DMS 273 treated with DMSO at 0.1 percent for 48 hours (cell line): ENCODE measurements at places on chromosomes 7 and 10.

- DNase-seq, result no peak
Measured at GRCh38 chr10:47078393-47079203, 167.4 kb downstream of the PTPN20 start.

GRCh38 chr7:115782696-115783490 is 247.7 kb downstream of the TFEC start:
- peak; percentile 1 for DNase-seq

GRCh38 chr10:102658802-102659201 is 14.5 kb downstream of the TRIM8 start:
- DNase-seq, result no peak

DNA sequence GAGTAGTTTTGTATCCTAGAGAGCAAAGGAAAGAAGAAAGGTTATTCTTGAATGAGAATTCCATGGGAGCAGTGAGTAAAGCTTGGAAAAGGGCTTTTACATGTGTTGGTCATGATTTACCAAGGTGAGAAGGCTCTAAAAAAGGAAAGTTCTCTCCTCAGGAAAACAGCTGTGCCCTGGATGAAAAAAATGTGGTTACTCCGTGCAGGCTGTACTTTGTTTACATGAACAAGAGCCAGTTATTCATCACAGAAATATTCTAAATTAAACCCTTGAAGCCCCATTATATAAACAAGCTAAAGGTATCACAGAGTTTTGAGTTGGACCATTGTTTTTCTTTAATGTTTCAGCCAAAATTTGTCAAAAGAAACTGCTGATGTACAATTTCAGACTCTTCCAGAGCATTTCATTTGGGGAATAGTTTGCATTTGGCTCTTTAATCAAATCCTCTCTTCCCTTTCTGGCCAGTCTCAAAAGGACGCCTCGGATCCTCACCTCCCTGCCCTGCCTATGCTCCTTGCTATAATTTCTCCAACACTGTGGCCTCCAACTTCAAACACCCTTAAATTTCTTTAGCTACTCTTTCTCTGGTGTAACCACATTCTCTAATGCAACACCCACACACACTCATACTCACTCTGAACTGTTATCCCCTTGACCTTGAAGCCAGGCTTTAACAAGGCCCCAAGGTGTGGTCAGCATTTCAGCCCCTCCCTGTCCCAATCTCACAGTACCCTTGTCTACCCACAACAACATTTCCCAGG is 47.4 kb downstream of the AFAP1L2 start:
- no peak for DNase-seq

- DNase-seq, result no peak
Measured at GRCh38 chr10:8159341-8160165, 105.1 kb downstream of the GATA3 start.

- no peak for DNase-seq
Measured at GRCh38 chr7:29254591-29254990, 60.0 kb downstream of the CHN2 start.

DNA sequence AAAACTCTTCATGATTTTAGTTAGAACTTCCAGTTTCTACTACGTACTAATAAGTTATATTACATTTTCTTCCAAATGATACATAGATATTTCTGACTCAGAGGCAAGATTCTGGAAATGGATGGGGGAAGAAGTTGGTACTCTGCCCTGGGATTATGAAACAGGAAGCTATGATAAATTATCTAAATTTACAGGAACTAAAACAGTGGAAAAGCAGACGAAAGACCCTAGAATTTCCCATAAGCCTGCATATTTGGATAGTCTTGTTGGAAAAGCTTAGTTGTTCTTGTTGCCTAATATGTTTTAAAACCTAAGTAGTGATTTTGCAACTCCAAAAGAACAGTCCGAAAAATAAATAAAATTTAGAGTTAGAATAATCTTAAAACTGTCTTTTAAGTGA is 21.8 kb downstream of the CFAP69 start:
- no peak for DNase-seq

DNA sequence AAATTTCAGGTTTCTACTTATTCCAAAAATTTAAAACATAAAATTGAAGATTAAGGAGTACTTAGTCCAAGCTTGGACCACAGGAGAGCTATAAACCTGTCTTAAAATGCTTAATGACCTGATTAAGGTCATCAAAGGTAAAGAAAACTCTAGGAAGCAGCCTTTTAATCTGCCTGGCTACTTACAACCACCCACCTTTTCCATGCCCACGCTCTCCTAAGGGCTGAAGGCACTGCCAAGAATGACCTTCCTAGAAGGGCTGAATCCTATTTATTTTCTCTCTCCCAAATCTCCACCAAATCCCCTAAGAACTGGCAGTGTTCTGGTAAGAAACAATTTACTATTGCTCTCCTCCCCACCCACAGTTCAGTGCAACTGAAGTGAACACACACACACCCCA is 6.8 kb downstream of the MPP7 start:
- DNase-seq, result no peak

GRCh38 chr10:17428351-17429097 is 25.9 kb downstream of the ST8SIA6 start:
- DNase-seq, result no peak

GRCh38 chr7:142412551-142413193 is 154.8 kb upstream of the PRSS58 start:
- no peak for DNase-seq

DNA sequence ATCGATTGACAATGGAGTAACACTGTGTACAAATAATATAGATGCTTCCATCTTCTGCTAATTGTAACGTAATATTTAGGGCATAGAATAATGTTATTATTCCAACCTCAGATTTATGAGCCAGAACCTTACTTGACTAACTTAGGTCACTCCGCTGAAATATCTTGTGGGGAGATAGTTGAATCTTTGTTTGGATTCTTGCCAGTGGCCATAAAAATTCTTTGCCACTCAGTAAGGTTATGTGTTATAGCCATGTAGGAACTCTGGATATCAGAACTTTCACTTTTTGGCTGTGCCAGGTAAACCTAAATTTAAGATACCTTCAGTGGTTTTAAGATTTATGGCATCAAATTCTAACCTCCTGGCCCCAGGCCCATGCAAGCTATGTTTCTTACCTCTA is 197.6 kb downstream of the WDR11 start:
- DNase-seq, result no peak

- DNase-seq, result no peak
Measured at GRCh38 chr10:33673839-33674415, 339.5 kb upstream of the NRP1 start.

DNA sequence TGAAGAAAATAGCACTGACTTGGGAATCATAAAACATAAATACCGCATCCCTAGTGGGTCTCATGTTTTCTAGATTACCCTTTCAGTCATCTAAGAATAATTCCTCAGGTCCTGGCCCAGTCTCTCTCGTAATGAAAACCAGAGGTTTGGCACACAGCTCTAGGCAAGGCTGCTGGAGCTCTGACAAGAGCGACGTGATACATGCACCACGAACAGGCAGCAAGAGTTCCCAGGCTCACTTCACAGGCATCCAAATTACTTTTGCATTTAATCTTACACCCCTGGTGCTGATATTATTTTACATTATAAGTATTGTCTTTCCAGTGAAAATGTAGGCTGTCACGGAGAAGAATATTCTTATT is 105.2 kb downstream of the THSD7A start:
- no peak for DNase-seq

- no peak for DNase-seq
Measured at GRCh38 chr7:64183126-64183742, 23.8 kb upstream of the ZNF735 start.

- no peak for DNase-seq
Measured at GRCh38 chr7:27241189-27242056, 1.2 kb upstream of the EVX1 start.

DNA sequence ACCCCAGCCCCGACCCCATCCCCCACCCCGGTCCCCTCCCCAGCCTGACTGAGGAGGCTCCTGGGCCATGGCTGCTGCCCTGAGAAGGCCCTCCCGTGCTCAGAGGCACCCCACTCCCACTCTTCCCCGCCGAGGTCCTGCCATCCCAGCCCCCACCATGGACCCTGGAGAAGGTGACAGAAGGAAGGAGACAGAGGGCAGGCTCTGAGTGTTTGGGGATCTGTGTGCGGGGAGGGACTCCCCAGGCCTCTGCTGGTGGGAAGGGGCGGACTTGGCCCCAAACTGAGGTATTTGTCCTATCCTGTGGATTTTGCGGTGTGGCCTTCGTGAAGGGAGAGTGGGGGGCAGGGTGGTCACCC is 53.4 kb downstream of the PWWP2B start:
- no peak for DNase-seq

DNA sequence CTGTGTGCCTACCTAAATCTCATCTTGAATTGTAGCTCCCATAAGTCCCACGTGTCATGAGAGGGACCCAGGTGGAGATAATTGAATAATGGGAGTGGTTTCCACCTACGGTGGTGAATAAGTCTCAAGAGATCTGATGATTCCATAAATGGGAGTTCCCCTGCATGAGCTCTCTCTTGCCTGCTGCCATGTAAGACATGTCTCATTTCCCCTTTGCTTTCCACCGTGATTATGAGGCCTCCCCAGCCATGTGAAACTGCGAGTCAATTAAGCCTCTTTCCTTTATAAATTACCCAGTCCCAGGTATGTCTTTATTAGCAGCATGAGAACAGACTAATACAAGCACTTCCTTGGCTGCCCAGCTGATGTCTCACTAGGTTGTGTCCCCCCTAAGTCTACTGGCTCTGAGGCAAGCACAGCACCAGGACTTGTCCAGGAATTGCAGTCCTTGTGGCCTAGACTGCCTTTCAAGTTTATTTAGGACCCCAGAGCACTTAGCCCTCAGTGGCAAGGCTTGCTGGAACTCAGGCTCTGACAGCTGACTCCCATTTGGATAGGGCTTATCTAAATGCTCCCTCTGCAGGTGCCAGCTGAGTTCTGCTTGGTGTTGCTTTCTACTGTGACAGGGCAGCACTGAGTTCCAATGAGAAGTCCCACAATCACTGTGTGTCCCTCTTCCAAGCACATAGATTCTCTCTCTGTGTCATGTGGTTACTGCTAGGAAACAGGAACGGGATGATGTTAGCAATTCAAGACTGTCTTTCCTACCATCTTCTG is 59.0 kb upstream of the TAS2R16 start:
- DNase-seq, result no peak

GRCh38 chr7:34759477-34760125 is 101.6 kb downstream of the NPSR1 start:
- DNase-seq, result peak; percentile 70

GRCh38 chr7:119556436-119556835 is 716.5 kb upstream of the KCND2 start:
- no peak for DNase-seq

DNA sequence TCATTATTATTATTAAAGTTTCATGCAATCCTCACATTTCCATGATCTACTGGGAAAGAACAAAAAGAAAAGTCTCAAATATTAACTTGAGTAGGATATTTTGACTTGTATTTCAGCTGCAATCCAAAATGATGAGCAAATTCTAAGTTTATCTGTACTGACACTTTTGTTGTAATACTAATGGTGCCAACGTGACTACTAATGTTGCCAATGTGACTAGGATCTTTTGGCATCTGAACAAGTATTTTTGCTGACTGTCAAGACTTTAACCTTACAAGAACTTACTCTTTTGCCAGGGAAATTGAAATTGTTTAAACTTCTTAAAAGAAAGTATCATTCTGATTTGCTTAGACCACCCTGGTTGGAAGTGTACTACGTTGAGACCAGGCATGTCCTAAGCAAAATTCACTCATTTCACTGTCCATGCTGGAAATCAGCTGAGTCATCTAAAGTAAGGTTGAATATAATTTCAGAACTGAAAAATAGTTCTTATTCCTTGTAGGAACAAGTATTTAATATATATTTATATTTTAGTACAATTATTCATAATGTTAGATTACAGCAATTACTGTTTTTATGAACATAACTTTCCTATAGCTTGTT is 78.5 kb upstream of the LYZL1 start:
- no peak for DNase-seq

DNA sequence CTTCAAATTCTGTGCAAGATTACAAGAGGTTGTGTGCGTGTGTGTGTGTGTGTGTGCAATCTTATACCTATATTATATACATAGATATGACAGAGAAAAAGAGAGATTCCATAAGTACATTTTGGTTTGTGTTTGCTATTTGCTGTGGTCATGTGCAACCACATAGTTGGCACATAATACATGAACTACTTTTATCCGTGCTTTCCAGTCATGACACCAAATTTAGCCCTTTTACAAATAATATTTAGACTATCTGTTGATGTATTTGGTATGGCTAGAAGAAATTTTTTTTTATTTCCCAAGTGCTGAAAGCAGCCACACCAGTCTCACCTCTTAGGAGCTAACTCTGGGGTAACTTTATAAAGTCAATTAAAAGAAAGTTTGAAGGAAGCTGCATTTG is 63.5 kb upstream of the EGFR start:
- DNase-seq, result no peak

GRCh38 chr7:146417176-146417575 is 300.6 kb downstream of the CNTNAP2 start:
- no peak for DNase-seq

GRCh38 chr7:158051776-158052175 is 535.8 kb downstream of the PTPRN2 start:
- no peak for DNase-seq

GRCh38 chr10:124350806-124351205 is 67.9 kb downstream of the OAT start:
- no peak for DNase-seq

GRCh38 chr7:3710531-3710930 is 409.5 kb downstream of the SDK1 start:
- no peak for DNase-seq

DNA sequence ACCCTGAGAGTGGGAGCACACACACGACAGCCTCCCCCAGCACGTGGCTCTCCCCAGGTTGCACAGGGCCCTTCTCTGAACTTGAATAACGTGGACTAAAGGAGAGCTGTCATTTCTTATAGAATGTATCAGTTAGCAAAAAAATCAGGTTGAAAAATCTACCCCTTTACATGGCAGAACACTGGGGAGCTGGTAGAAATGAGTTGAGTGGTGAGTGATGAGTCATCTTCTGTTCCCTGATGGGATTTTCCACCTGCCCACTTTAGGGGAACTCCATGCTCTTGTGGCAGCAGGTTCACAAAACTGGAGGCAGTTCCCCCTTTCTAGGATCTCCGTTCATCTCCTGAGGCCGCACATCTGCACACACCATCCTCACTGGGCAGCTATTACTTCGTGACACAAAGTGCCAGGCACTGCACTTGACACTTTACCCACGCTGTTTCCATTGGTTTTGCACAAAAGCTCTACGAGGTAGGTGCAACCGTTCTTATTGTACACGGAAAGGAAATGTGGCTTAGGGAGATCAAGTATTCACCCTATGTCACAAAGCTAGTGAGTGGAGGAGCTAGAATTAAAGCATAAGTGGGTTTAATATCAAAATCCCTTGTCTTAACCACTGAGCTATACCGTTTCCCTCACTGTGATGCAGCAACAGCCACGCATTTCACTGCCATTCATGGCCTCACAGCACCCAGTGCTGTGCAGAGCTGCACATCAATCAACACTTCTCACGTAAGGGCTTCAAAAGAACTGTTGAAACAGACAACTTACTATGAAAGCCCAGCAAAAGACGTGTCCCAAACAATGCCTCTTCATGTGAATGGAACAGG is 80.2 kb downstream of the RNF216 start:
- DNase-seq, result no peak
